ENCODE measurements at places on chromosomes 13 and 19.

- DNase-seq, result no peak
These were observed 1.8 kb downstream of the F10 start for GRCh38 chr13:113124211-113124970.

DNA sequence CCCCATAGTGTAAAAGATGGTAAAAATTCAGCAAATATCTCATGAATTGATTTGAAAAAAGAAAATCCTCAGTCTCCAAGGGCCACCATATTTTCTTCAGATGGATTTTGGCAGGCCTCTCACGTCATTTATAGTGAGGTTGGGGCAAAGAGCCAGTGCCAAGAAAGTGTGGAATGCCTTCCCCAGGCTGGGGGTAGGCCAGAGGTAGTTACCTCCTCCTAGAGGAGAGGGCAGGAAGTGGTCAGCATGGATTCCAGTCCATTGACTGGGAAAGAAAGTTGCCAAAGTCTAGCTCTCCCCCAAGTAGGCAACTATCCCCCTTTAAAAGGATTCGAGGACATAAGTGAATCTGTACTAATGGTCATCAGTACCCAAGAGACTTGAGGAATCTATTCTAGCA, 68.4 kb upstream of the KCTD4 start:
- no peak for DNase-seq

DNA sequence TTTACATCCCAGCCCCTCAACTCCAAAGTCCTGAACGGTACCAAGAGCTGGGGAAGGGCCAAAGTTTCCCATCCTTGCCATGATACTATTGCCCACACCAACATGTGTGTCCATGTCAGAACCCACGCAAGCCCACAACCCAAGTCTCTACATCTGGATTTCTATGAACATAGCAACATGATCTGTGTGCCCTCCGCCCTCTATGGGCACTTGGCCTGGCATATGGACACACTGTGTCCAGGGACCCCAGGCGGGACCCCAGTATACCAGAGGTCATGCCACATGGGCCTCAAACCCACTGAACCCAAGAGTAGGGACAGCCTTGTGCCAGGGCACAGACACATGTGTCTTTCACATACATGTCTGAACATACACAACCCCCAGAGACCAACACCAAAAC, 2.0 kb downstream of the LRFN1 start:
- no peak for DNase-seq

GRCh38 chr19:9431475-9431874, 3.9 kb downstream of the ZNF266 start:
- DNase-seq, result no peak

GRCh38 chr13:71685072-71685471, 181.9 kb downstream of the DACH1 start:
- no peak for DNase-seq

DNA sequence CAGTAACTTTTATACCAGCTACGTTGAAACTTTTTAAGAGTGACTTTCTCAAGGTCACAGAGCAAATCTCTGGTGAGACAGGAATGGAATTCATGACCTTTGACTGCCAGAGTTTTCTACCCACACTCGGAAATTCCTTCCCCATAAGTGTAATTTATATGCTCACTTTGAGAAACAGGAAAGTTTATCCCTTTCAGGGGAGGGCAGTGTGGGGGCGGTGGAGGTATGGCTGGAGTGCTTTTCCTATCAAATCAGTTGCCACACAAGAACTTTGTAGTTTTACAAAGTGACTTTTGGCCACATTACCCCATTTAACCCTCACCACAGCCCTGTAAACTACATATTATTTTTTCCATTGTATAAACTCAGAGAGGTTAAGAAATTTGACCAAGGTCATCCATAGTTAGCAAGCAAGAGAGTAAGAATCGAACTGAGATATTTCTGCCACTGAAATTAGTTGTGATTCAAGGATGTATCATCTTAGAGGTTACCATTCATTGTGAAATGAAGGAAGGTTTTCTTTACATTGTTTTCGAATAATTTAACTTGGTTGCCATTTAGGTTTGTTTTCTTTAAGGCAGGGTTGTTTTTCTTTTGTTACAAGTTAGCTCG, 5.9 kb downstream of the KLF12 start:
- DNase-seq, result no peak

DNA sequence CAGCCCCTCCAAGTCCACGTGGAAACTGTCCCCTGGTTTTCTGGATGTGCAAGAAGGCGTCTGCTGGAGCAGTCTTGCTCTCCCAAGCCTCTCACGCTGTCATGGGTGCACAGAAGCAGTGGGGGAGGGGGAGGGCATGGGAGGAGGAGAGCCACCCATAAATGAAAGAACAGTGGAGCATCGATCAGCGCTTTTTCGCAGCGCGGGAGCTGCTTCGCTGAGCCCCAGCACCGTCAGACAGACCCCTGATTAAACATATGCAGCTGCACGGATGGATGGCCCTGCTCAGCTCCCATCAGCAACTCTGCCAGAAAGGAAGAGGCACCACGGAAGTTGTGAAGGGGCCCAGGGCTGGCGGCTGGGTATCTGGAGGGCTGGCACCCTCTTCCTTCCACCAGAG, 264.9 kb downstream of the UQCRFS1 start:
- peak; percentile 18 for DNase-seq

DNA sequence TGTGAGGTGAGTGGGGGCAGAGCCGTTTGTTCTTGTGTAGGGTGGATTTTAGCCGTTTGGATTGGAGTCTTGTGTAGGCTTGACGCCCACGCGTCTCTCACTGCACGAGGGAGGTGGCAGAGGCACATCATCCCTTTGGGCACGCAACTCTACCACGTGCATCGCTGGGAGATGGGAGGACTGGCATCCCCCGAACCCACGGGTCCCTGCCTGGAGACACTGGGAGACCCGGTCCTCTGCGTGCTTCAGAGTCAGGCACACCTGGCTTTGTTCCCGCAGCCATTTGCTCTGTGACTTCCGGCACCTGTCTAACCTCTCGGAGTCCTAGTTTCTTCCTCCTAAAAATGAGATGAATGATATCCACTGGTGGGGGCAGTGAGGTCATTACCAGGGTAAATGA, 6.4 kb downstream of the ARHGEF7 start:
- peak; percentile 27 for DNase-seq

- no peak for DNase-seq
These were observed 166.6 kb downstream of the SLITRK6 start for GRCh38 chr13:85632526-85633195.

GRCh38 chr13:102777736-102778135, 4.2 kb upstream of the TEX30 start:
- DNase-seq, result no peak

DNA sequence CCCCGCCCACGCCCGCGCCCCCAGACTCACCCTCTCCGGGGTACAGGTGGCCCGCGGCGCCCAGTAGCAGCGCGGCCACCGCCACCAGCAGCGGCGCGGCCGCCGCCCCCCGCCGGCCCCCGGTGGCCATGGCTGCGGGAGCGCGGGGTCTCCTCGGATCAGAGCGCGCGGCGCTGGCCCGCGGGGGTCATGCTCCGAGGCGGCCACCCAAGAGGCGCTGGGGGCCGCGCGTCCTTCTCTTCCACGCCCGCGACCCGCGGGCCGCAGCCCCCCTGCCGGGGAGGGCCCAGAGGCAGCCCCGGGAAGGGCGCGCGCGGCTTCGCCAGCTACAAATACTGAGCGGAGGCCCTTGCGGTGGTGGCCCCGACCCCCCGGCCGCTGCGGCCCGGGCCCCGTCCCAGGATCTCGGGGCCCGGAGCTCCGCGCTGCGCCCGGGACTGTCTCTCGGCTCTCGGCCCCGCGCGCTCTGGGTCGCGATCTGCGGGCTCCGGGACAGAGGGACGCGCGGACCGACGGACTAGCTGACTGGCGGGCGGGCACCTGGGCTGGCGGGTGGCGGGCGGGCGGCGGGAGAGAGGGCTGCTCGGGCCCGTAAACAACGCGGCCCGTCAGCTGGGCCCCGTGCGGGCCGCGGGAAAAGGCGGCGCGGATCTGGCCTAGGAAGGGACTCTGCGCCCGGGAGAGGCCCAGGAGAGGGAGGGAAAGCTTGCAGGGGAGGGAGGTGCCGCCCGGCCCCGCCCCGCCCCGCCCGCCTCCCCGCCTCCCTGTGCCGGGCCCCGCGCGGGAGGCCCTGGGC, at the start of gene INSR:
INSR (minus strand) TSS at position 653 of the 796 bp plus-strand sequence; CDS start at position 130, 523 bp downstream.
- peak; percentile 84 for DNase-seq

GRCh38 chr13:53110614-53111013, 82.0 kb downstream of the OLFM4 start:
- no peak for DNase-seq

DNA sequence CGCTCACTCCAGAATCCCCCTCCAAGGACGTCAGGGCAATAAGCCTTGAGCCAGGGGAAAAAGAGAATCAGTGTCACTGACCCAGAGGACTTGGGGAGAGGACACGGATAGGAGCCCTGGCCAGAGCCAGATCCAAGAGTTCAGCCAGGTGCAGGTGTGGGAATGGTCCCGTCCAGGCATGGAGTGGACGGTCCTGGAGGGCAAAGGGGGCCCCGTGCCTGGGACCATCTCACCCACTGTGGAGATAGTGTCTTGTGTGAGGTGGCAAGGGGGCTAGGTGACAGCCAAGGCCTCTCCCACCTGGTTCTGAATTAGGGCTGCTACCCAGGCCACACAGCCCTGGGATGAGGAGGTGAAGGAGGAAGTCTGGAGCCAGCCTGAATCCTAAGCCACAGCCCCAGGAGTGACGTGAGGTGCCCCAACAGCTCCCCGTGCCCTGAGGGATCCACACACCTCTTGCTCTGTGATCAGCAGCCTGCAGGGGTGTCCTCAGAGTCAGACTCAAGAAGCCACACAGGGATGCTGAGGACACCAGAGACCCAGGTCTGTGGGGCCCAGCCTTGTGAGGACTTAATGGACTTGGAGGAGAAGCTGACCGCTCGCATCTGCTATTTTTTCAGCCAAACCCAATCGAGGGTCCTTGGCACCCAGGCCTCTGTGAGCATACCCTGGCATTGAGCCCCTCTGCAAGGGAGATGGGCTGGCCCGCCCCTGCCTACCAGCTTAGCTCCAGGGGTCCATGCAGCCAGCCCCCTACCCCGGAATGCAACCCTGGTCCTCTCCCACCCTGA, 16.4 kb upstream of the ZNF14 start:
- no peak for DNase-seq

DNA sequence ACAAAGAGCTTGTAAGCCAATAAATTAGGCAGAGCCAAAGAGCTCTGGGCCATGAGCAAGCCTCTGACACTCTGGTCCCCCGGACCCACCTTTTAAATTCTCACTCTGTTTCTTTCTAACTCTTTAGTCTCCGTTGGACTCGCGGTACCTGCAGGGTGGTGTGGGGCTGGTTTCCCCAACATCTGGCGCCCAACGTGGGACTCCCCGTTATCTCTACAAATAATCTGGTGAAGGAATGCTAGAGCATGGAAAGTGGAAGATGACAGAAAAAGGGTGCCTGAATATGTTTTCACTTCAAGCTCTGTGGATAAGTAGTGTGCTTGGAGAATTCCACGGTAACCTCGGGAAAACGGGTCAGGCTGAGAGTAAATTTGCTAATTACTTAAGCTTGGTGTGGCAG, 36.5 kb upstream of the CYP2B6 start:
- no peak for DNase-seq

GRCh38 chr13:103941506-103942140, 875.4 kb upstream of the SLC10A2 start:
- no peak for DNase-seq

GRCh38 chr13:98092888-98093287, 50.0 kb upstream of the FARP1 start:
- DNase-seq, result no peak

DNA sequence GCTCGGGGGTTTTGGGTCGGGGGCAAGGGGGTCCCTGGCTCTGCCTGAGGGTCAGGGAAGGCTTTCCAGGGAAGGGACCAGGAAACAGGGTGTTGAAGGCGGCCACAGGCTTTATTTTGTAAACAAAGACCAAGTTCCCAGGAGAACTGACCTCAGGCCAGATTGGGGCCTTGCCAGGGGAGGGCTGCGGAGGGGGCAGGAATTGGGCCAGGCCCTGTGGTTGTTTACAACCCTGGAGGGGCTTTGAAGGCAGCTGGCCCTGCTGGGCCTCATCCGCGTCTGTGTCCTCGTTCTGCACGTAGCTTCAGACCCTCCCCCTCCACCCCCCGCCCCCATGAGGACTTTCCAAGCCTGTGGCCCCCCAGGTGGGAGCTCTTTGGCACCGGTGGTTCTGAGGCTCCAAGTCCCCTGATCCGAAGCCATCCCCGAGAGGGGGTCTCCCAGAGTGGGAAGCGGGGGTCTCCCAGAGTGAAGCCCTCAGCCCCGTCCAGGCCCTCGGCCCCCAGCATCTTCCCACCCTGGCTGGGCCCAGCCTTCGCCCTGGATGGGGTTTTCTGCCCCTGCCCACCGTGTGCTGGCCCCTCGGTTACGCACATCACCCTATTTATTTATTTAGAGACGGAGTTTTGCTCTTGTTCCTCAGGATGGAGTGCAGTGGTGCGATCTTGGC, 13.5 kb upstream of the BSG start:
- DNase-seq, result no peak

DNA sequence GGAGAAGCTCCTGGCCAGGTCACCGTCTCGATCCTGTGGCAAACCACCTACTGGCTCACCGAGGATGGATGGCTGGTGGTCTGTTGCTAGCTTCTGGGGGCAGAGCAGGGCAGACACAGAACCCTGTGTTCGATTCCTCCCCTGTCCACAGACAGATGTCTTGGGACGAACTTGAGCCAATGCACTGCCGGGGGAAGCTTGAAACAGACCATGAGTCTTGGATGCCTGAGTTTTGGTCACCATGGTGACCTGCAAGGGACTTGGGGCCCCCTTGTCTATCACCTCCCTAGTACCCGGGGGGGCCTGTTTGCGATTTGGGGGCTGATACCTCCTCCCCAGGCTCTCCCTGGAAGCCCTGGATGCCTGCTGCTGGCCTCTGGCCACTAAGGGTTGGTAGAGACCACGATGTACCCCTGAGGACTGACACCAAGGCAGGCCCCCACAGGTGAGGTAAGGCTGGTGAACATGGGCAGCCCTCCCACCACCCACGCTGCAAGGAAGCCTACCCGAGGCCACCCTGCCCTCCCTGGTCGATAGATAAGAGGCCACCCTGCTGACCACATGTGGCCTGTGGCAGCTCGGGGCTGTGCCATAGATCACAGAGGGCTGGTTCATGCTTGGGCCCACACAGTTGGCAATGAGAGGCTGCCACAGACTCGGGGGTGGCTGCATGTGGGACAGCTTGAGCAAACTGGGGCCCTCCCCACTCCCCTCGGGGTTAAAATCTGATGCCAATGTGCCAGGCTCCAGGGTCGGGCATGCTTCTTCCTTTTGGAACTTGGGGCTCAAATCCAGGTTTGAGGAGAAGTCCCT, 10.7 kb downstream of the IQCN start:
- DNase-seq, result no peak

DNA sequence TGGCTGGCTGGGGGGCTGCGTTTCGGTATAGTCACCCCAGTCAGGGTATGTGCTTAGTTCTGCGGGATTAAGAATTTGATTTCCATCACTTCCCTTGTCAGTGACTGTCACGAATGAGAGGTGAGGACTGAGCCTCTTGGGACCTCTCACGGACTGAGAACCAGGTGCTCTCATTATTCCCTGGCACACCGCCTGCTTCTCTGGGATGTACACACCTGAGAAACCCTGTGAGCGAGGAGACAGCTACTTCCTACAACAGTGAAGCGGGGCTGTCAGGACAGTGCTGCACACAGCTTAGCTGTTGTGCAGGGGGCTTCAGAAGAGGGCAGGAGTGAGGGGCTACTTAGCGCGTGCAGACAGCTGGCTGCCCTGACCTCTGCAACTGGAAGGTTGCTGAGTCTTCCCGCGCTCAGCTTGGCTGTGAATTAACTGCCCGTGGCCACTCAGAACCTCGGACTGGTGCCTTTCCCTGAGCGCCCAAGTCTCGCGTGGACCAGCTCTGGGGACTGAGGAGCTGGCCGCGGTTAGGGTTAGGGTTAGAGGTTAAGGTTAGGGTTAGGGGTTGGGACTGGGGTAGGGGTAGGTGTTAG, 65.3 kb upstream of the MCF2L start:
- DNase-seq, result no peak

All from upper lobe of left lung (tissue), 6 donors.